HFFc6 (cell line): ENCODE measurements at places on chromosomes 11 and 22. TPM values are rescaled to one million over a fixed set of nuclear protein-coding genes. Genes with fewer than 3 reads are reported as not detected.
A peak's percentile ranks its signal among the peaks of the same experiment; 100 is the strongest.

Gene TRIM21
- total RNA-seq: 10.8 to 18.6 TPM (median 11.0 TPM) in 3 replicates

Gene CLDN5
- not detected in 2 replicates for total RNA-seq

Gene UQCC3
- 11.2 and 14.2 TPM in 2 replicates for total RNA-seq

Gene ACAD8
- total RNA-seq: 12.3 to 15.5 TPM (median 15.4 TPM) in 3 replicates

Gene GRIA4
- not detected in 3 replicates for total RNA-seq

Gene GLYAT
- not detected in 2 replicates for total RNA-seq

Gene GRAP2
- total RNA-seq: not detected in 3 replicates

Gene CYTH4
- not detected in 3 replicates for total RNA-seq

Gene RFPL3
- total RNA-seq: not detected in 3 replicates

DNA sequence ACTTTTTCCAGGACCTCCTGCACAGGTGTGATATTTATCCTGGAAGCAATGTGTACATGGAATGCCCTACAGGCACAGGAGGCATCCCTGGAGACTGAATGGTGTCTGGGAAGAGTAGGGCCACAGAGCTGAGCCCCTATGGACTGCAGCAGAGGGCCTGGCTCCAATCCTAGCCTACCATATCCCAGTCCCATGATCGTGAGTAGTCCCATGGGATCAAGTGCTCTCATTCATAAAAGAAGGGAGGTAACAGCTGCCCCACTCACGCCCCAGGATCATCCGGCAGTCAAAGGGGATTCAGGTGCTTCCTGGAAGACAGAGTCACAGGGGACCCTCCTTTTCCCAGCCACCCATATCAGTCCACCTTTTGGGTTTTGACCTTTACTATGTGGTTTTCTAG, 24.0 kb downstream of the ANKK1 start:
- no peak for DNase-seq
- no peaks in the 10 kb centered on the region for H3K36me3 ChIP-seq
- H3K27ac ChIP-seq: no peak overlapping the region
- no peaks in the 10 kb centered on the region for H3K4me1 ChIP-seq

DNA sequence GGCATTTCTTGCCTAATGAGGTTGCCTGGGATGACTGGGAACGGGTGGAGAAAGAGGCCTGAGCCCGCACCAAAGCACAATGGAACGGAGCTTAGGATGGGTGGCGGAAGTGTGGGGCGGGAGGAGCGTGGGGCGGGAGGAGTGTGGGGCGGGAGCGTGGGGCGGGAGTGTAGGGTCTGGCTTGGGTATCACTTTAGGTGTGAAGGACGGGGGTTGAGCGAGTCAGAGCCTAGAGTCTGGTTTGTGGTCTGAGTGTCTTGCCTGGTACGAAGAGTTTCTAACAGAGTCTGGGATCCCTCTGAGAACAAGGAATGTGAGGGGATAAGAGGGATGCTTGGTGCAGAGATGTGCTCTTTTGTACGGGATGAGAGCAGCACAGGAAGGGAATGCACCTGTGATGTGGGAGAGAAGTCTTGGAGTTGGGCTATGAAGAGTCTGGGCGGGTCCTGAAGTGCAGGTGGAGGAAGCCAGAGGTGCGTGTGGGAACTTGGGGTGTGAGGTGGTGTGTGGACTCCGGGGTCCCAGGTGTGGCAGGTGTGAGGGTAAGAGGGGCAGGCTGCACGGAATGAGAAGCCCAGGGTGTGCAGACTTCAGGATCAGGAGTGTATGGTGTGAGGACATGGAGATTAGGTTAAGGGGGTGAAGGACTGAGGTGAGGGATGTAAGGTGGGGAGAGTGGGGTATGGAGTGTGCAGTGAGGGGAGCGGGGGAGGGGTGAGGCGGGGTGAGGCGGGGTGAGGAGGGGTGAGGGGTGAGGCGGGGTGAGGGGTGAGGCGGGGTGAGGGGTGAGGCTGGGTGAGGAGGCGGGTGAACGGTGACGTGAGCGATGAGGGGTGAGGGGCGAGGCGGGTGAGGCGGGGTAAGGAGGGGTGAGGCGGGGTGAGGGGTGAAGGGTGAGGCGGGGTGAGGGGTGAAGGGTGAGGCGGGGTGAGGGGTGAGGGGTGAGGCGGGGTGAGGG, 1.0 kb downstream of the SYCE3 start:
- DNase-seq: no peak
- H3K4me3 ChIP-seq: no peak overlapping the region
- peaks cover 9% of the 10 kb centered on the region for H3K4me1 ChIP-seq
- no peaks in the 10 kb centered on the region for H3K36me3 ChIP-seq
- peaks cover 21% of the 10 kb centered on the region for H3K27me3 ChIP-seq

DNA sequence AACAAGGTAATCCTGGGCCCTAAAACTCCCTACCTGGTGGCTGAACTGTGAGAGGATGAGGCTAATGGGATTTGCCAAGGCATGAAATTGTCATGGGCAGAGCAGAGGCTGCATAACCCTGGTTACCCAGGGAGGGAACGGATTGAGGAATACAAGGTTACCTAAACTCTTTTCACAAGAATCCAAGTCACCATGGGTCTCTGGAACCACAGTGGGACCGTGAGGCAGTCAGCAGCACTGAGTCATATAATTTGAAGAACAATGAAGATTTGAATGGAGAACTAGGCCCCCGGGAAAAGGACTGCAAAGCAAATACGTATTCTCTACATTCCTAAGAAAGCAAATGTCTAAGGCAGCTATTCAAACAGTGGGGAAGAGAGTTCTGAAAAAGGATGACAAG, 19.8 kb downstream of the CAT start:
- H3K4me3 ChIP-seq: no peak overlapping the region
- peaks cover 45% of the 10 kb centered on the region for H3K36me3 ChIP-seq
- H3K27me3 ChIP-seq: no peaks in the 10 kb centered on the region
- no peak for DNase-seq
- H3K27ac ChIP-seq: no peak overlapping the region

DNA sequence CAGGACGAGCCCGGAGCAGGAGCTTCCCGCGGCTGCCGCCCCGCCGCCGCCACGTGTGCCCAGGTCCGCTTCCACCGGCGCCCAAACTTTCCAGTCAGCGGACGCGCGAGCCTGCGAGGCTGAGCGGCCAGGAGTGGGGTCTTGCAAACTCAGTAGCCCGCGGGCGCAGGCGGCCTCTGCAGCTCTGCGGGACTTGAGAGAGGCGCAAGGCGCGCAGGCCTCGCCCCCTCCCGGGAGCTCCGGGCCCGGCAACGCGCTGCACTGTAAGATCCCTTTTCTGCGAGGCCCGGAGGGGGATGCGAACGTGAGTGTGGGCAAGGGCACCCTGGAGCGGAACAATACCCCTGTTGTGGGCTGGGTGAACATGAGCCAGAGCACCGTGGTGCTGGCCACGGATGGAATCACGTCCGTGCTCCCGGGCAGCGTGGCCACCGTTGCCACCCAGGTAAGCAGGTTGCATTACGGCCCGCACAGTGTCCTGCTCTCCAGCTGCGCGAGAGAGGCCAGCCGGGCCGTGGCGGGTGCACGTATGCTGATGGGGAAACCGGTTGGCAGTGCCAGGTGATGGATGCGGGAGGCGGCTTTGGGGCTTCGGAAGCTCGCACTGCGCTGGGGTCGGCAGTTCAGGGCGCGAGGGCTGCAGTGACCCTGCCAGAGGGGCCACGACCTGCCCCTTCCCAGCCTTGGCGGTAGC, 2.0 kb downstream of the SLC6A5 start:
- no peaks in the 10 kb centered on the region for H3K4me1 ChIP-seq
- no peak overlapping the region for H3K4me3 ChIP-seq
- H3K27me3 ChIP-seq: peaks cover 71% of the 10 kb centered on the region
- H3K27ac ChIP-seq: no peak overlapping the region

DNA sequence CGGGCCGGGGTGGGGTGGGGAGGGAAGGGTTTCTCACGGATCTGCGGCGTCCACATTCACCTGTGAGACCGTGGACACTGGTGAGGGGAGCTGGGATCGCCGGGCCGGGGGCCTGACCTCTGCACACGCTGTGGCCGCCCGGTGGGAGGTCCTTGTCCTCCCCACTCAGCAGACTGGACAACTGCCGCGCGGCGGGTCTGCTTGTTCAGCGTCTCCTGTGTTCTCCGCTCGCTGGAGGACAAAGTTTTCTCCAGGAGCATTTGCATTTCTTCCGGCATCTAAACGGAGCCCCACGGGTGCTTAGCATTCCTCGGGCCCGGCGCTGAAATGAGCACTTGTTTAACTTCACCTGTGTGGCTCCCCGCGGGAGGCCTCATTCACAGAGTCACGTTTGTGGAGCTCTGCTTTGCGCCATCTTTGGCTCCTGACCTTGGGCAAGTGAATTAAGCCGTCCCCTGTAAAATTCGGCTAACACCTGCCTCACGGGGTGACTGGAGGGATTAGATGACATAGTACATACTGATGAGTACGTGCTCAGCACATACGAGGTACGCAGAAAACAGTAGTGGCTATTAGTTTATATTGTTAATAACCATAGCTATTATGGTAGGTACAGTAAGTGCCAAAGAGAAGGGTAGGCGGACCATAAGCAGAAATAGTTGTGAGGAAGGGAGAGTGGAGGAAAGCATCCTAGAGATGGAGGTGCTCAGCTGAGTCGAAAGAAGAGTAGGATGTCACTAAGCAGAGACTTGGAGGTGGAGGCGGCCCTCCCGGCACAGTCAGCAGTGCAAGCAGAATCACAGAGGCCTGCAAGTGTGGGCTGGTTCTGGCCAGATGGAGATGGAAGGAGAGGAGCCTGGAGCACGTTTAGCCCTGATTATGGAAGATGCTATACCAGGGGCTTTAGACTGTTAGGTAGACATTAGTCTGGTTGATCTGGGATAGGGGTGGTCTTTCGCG, 885 bp downstream of the TRMU start:
- peak overlapping the region; percentile 97 for H3K4me3 ChIP-seq
- DNase-seq: peak; percentile 28
- H3K27ac ChIP-seq: peak overlapping the region; percentile 83
- peaks cover 25% of the 10 kb centered on the region; the same call in 1 of the 2 replicates for H3K36me3 ChIP-seq

DNA sequence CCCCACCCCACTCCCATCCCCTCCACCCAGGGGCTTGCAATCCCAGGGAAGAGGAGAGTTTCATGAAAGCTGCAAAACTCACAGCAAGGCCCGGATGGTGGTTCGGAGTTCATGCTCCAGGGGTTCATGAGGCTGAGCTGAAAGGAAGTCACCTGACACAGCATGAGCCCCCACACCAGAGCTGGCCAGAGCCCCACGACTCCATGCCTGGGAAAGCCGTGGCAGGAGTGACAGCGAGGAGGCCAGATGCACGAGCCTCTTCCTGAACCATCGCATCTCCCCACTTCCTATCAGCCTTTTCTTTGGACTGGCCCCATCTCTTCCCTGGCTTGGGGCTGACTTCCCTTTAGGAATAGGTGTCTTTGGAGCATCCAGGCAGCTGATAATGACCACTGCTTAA, 105.8 kb downstream of the ABTB2 start:
- H3K36me3 ChIP-seq: no peaks in the 10 kb centered on the region
- H3K27ac ChIP-seq: peak overlapping the region; percentile 70
- H3K4me1 ChIP-seq: peaks cover 33% of the 10 kb centered on the region

GRCh38 chr11:116580799-116581198, 192.0 kb downstream of the BUD13 start:
- H3K27ac ChIP-seq: no peak overlapping the region
- no peak overlapping the region for H3K4me3 ChIP-seq
- no peak for DNase-seq
- no peaks in the 10 kb centered on the region for H3K36me3 ChIP-seq

DNA sequence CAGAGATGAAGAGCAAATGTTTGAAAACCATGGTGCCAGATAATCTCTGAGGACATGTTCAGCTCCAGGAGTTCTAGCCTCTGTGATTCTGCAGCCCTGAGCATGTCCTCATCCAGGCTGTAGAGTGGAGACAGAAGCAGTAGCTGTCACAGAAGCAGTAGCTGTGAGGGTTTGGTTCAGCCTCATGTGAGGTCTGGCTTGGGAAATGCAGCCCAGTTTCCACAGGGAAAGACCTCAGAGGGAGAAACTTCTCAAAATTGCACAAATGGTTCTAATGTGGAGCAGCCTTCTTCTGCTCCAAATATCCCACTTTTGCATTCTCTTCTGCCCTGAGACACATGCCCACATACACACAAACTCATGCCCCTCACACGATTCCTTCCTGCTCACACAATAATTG, 48.4 kb downstream of the DBX1 start:
- no peak for DNase-seq
- peaks cover 2% of the 10 kb centered on the region; the same call in 1 of the 2 replicates for H3K27me3 ChIP-seq
- peaks cover 24% of the 10 kb centered on the region for H3K36me3 ChIP-seq
- H3K4me1 ChIP-seq: peaks cover 66% of the 10 kb centered on the region
- peak overlapping the region; percentile 78 for H3K4me3 ChIP-seq

DNA sequence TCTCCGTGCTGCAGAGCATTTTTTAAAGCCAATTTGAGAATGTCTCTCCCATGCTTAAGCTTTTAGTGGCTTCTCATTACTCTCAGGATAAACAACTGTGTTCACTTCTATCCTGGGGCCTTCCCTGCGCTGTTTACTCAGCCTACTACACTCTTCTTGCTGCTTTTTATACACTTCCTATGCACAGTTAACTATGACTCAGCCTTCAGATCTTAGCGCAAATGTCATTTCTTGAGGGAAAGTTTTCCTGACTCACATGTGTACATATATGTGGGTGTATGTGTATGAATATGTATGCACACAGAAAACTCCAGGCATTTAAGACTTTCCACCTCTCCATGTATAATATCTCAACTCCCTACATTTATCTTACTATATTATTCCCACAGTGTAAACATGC, 9.8 kb downstream of the THAP12 start:
- DNase-seq: peak; percentile 73
- H3K27ac ChIP-seq: peak overlapping the region; percentile 78
- H3K27me3 ChIP-seq: no peaks in the 10 kb centered on the region; the same call in 1 of the 2 replicates
- H3K4me1 ChIP-seq: peaks cover 59% of the 10 kb centered on the region
- H3K36me3 ChIP-seq: no peaks in the 10 kb centered on the region
- H3K4me3 ChIP-seq: peak overlapping the region; percentile 62

DNA sequence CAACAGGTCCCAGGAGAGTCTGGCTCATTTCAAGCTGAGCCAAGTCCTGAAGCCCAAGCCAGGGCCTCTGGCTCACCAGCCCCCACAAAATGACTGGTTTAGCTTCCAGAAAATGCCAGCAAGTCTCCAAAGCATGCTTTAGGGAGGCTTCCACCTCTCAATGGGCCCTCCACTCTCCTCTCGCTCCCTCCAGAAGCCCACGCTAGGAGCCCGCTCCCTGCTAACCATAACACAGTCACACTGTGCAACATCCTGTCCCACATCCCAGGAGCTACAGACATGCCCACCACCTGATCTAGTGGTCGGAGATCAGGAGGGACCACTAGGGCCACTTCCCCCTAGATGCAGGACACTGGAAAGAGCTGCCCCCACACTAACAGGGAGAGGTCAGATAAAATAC, 6.9 kb downstream of the SULT4A1 start:
- peaks cover 44% of the 10 kb centered on the region for H3K27me3 ChIP-seq
- H3K4me3 ChIP-seq: no peak overlapping the region
- no peaks in the 10 kb centered on the region for H3K4me1 ChIP-seq
- no peaks in the 10 kb centered on the region; the same call in 1 of the 2 replicates for H3K36me3 ChIP-seq
